CD4-positive, alpha-beta memory T cell (primary cell): ENCODE measurements at places on chromosomes 16 and 17. TPM values are rescaled to one million over a fixed set of nuclear protein-coding genes. Genes with fewer than 3 reads are reported as not detected.

- DNase-seq: no peak
These were observed 4.2 kb downstream of the CCDC200 start for GRCh38 chr17:43224146-43224705.

DNA sequence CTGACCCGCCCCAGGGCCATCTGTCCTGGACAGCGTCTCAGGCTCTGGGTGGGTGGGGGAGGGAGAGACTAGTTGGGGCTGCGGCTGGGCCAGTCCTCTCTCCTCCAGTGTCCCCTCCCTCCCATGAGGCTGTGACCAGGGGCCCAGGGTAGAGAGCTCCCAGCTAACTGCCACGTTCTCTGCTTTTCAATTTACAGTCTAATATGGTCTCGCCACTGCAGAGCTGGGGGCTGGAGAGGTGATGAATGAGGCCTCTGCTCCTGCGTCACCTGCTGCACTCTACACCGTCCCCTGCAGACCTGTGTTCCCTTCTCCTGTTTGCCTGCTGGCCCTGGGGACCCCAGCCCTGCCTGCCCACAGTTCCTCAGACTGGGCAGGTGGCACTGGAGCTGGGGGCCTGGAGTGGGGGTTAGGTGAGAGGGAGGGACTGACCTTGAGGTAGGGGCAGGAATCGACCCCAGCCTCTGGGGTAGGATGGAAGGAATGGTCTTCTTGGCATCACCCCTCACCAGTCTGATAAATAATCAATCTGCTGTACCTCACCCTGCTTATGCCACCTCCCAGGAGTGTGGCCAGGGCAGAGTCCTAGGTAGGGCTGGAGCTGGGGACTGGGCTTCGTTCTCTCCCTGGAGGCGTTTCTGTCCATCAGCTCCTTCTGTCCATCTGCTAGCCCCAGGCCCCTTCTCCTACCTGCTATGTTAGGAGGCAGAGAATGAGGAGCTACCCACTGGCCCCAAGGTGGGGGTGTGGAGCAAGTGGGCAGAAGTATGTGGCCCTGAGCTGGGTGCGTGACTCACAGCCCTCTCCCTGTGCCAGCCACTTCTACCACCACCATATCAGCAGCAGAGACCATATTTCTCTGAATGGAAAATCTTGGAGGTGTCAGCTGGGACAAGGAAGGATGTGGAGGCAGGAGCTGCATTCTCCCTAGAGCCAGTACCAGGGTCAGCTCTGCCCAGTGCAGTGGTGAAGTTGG, 12.9 kb downstream of the SEZ6 start:
- no peak for DNase-seq

DNA sequence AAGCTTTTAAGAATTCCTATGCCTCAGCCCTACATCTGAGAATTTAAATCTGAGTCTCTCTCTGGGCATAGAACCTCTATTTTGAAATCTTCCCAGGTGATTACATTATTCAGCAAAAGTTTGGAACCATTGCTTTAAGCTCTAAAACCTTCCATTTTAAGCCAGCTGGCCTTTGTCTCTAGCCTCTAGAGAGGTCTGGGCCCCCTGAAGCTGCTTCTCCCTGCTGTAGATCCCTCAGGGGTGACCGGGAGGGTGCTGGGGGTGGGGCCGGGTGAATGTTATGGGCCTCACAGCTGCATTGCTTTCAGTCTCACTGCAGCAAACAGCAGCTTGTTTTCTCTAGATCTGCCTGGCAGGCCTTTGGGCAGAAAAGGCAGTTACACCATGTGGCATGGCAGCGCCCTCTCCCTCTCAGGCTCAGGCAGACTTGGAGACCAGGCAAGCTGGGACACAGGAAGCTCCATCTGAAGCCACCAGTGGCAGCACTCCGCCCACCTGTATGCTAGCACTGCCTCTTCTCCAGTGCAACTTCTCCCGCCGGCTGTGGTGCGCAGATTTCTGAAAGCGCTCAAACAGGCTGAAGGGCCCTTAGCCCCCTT, 66.3 kb downstream of the MPRIP start:
- DNase-seq: no peak

DNA sequence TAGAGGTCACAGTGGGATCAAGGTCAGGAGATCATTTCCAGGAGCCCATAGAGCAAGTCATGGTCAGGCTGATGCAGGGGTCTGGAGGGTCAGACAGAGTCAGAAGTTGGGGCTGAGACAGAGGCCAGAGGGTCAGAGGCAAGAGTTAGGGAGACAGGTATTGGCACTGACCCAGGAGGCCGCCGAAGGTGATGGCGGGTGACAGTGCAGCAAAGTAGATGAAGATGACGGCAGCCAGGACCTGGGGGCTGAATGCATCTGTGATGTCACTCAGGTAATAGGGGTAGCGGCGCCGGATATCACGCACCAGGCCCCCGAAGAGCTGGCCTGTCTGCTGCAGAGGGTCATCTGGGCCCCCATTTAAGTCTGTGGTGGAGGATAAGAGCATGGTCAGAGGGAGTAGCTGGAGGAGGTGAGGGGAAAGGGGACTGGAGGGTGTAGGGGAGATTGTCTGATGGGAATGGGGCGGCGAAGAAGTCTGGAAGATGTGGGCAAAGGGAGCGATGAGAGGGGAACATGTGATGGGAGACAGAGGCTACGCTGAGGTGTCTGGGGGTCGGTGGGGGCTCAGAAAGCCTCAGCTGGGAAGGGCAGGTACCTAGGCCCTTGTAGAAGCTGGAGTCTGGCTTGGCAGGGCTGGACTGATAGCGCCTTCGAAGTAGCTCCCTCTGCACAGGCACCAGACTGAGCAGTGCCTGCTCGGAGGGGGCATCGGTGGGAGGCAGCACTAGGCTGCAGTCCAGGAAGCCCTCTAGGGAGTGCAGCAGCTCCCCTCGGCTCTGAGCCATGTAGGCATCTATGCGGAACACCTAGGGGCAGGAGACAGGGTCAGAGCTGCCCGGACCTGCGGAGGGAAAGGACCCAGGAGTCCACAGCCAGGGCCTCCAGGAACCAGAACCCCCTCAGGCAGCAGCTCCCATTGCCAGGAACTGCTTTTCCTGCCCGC, 9.8 kb downstream of the SLC4A1 start:
- DNase-seq: no peak

The SPDYE4 gene
- total RNA-seq: not detected

The RASL10B gene
- total RNA-seq: 0.15 TPM

DNA sequence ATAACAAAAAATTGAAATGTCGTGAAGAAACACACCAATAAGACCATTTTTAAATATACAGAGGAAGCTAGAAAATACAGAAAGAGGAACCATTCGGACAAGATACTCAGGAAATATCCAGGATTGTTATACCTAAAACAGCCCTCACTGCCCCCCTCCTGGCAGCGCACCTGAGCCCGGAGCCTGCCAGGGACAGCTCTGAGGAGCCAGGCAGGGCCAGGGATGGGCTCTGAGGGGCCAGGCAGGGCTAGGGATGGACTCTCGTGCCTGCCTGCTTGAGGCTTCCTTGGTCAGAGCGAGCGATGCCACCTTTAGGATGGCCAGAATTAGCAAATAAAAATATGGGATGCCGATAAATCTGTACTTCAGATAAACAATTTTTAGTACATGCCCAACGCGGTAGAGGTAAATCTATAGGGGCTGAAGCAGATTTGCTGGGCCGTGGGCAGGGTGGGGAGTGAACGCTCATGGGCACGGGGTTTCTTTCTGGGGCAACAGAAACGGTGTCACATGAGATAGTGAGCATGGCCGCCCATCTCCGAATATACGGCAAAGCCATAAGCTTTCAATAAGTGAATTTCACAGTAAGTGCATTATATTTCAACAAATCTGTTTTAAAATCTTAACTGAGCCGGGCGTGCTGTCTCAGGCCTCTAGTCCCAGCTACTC, 18.2 kb upstream of the CSNK1D start:
- no peak for DNase-seq

DNA sequence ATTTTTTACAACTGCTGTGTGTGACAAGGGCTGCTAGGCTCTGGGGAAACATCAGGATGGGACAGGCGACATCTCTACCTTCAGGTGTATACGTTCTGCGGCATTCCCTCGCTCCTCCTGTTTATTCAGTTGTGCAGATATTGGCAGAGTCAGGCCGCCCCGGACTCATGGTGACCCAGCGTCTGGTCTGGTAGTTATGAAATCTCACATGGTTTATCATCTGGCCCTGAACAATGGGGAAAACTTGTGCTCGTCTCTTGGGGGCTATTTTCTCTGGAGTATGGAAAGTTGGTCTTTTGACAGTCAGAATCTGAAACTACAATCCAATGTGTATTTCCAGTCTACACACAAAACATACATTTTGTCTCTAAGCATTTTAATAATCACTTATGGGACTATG, 3.3 kb downstream of the MARCHF10 start:
- DNase-seq: no peak

The TBC1D3H gene
- total RNA-seq: not detected

DNA sequence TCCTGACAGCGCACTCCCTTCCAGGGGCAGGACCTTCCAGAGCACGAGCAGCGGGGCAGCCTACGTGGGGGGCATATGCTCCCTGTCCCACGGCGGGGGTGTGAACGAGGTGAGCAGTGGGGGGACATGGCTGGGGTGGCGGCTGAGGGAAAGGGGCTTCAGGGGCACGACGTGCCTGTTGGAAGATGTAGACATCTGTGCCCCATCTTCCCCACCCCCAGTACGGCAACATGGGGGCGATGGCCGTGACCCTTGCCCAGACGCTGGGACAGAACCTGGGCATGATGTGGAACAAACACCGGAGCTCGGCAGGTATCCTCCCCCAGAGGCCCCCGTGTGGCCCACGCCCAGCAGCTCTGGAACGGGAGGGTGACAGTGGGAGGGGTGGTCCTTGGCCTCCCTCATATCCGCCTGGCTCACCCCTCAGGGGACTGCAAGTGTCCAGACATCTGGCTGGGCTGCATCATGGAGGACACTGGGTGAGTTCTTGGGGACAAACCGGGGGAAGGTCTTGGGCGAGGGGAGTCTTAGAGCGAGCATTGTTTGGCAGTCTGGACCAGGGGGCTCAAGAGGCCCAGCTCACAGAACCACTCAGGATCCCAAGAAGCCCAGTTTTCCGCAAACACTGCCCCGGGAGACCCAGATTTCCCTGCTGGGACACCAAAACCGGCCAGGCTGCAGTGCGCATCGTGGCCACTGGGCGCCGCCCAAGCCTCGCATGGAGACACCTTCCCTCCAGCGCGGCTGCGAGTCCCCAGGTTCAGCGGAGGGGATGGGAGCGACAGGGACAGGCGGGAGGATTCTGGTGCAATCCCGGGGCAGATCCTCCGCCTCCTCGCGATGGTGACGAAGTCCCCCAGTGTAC, 15.7 kb downstream of the ADAM11 start:
- peak; percentile 80 for DNase-seq

DNA sequence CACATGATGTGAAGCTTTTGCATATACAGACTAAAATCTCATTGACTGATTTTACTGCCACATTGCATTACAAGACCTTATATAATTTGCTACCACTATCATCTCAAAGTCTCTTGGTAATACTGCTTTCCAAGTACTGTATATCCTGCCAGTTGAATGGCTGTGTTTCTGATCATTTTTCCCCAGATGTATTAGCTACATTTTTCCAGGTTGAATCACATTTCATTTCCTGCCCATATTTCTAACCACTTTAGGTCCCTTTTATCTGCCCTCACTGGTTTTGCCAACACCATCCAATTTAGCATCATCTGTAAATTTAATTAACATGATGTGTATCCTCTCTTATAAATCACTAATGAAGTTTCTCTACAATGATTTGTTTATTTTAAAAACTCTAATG, 365.7 kb upstream of the PMFBP1 start:
- DNase-seq: no peak

GRCh38 chr17:4261452-4261851, 2.3 kb downstream of the ANKFY1 start:
- DNase-seq: no peak

The KCNJ2 gene
- not detected for total RNA-seq
